T-cell (primary cell): ENCODE measurements at places on chromosomes 7 and 10. TPM values are rescaled to one million over a fixed set of nuclear protein-coding genes. Genes with fewer than 3 reads are reported as not detected.

GRCh38 chr10:62045765-62046521 lies 144.4 kb downstream of the ARID5B start:
- DNase-seq: no peak

GRCh38 chr7:102912742-102913141 lies at the start of gene LRRC17:
Gene LRRC17, plus strand, starts transcription at chr7:102913000. Its CDS starts 20,914 bp downstream, at chr7:102933914.
- no peak for DNase-seq

- peak; percentile 59 for DNase-seq
Observed at GRCh38 chr10:49407552-49408137, 11.8 kb upstream of the DRGX start.

GRCh38 chr10:43866712-43867111 lies 218.0 kb upstream of the ZNF32 start:
- DNase-seq: no peak

DNA sequence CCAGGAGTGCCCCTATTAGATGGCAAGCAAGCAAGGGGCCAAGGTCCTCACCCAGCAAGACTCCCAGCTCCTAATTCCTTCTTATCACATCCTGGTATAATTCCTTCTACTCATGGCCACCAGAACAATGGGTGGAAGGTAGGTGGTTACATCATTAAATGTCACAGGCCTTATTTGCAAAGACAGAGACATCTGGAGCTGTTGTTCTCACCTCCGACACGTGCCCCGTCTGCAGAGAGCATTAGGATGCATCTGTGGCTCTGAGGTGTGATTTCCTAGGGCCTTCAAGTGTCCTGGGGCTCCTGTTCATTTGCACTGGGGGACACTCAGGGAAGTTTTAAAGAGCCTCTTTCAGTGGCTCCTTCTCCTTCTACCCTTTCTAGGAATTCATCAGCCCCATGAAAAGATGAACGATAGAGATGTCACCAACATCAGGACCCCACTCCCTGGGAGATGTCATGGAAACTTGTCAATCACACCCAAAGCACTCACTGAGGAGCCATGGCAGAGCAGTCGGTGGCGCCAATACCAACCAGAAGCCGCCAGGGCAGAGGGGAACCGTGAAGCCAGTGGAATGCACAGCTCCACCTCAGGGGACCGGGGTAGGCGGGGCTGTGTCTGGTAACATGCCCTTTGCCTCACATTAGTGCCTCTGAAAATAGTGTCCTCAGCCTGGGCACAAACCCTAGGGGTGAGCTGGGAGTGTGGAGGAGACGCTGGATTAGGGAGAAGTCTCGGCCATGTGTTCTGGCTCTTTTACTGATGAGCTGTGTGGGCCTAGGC lies 2.9 kb upstream of the ATP6V0E2 start:
- no peak for DNase-seq

DNA sequence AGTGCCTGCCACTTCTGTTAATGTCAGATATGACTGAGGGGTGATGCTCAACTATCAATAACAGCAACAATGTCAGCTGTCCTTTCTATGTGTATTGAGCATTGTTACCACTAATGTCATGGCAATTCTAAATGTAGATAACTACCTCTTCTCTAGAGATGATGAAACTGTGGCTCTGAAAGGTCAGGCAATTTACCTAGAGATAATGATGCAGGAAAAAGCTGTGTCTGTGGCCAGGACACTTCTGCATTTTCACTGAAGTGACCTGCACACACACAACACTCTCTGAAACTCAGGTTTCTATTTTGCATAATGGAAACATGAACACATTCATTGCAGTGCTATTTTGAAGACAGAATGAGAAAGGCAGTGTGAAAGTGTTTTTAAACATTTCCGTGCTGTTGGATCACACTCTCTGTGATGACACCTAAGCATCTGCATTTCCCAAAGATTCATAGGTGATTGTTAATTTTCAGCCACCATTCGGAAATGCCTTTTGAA lies 148.2 kb downstream of the KCND2 start:
- no peak for DNase-seq

DNA sequence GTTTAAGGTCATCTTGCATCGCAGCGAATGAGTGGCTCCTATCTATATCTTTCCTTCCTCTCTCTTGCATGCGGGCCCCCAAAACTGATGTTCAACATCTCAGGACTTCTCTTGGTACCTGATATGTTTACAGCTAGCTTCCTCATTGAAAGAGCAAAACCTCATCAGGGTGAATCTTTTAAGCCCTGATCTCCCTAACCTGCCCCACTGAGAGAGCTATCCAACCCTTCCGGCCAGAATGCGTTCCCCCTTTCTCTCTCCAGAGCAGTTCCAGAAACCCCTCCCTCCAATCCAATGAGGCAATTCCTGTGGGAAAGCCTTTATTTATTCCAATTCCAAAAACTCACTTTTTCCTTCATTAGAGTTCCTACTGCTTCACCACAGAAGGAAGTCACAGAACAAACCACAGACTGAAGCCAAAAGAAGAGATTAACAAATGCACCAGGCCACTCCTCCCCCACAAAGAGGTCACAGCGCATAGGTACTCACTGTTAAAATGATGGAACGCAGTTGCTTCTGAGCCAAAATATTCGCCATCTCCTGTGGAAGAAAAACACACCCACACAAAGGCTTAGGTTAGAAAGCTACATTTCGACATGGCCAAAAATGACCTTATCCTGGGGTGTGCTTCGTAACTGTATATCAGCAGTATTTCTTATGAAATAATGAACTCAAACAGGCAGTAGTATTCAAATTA lies 232.4 kb downstream of the ELMO1 start:
- no peak for DNase-seq

- DNase-seq: no peak
Observed at GRCh38 chr10:8453587-8453986, 399.1 kb downstream of the GATA3 start.

- no peak for DNase-seq
Observed at GRCh38 chr10:22333975-22334282, 11.4 kb upstream of the SPAG6 start.

DNA sequence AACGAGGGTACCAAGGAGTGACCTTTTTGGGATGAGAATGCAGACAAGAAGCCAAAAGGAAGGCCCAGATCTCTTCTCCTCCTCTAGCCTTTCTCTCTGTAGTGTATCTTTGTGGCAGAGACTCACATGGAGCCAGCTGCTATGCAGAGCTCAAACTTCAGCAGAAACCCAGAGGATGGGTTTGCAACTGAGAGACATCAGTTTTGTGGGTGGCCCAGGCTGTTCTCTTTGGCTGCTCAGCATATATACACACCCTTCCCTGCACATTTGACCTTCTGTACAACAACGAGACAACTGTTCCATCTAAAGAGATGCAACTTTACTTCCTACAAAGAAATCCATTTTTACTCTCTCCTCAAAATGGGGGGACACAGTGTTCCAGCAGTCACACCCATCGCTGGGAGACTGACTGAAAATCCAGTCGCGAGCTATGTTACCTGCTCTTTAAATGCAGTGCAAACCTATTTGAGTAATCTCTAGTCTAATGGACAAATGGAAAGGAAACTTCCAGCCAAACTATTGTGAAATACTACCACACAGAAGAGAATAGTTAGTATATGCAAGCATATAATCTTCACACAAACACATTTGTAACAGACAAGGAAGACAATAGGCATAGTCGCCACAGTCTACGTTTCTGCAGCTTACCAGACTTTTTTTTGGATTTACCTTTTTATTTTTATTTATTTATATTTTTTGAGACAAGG lies 51.2 kb downstream of the GTF2I start:
- DNase-seq: no peak

DNA sequence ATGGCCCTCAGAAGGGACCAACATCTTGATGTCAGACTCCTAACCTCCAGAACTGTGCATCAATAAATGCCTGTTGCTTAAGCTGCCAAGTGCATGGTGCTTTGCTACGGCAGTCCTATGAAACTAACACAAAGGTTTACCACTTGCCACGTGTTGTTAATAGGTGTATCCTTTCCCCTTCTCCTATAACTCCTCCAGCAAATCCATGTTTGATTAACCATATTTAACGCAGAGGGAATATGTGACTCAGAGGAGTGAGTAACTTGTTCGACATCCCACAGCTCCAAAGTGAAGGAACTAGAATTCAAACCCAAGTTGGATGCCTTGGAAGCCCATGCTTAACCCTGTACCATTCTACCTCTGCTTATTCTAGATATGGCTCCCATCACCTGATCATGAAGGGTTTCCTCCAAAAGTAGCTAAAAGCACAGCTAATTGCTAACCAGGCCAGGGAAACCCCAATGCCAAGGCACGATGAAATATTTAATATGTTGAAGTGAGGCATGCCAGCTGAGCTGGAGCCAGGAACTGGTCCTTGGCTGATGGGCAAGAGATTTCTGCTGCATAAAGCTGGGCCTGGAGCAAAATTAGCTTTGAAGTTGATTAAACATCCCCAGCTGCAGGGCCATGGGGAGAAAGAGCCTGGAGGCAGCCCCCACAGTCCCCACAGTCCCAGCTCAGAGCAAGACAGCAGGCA lies 131.9 kb downstream of the C10orf90 start:
- no peak for DNase-seq

- no peak for DNase-seq
Observed at GRCh38 chr7:49762666-49763065, 10.8 kb upstream of the VWC2 start.

GRCh38 chr7:158415316-158415715 lies 172.3 kb downstream of the PTPRN2 start:
- DNase-seq: no peak

DNA sequence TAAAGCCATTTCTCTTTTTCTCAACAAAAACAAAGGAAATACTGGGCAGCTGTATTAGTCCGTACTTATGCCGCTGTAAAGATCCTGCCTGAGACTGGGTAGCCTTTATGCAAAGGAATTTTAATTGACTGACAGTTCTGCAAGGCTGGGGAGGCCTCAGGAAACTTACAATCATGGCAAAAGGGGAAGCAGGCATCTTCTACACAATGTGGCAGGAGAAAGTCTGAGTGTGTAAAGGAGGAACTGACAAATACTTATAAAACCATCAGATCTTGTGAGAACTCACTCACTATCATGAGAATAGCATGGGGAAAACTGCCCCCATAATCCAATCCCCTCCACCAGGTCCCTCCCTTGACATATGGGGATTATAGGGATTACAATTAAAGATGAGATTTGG lies 264.3 kb downstream of the SEMA3A start:
- DNase-seq: no peak

- DNase-seq: no peak
Observed at GRCh38 chr10:129609551-129609950, 142.5 kb downstream of the MGMT start.

GRCh38 chr10:126846959-126847358 lies 58.3 kb upstream of the DOCK1 start:
- DNase-seq: no peak

DNA sequence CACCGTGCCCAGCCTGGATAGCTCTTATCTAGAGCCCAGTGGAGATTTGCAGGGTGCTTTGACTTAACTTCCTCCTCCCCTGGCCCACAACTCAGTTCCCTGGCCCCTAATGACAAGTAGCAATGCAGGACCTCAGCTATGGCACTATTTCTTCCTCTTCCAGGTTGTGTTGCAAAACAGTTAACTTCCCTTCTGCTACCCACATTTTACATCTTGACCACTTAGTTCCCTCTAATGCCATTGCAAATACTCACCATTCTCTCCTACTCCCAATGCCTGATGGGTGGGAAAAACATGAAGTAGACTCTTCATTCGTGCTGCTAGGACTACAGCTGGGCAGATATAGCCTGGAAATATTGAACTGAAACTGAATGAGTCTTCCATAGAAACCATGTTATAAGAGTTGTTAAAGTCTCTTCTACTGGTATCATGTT lies 39.1 kb upstream of the FGL2 start:
- no peak for DNase-seq

- DNase-seq: no peak
Observed at GRCh38 chr7:111952783-111953182, 253.4 kb downstream of the DOCK4 start.

DNA sequence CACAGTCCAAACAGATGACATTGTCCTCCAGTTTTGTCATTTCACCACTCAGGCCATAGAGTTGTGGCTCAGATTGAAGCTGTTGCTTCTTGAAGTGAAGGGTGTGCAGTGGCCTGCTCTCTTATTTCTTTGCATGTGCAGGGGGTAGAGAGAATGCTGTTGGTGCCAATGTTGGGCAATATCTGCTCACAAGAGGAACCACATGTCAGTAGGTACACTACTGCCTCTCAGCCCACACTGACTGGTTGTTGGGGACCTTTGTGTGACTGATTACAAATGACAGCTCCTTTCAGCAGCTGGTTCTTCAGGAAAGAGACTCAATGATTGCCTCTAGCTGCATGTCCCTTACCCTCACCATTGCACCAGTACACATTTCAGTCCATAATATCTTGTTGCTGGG lies 21.9 kb upstream of the SFTPA1 start:
- DNase-seq: no peak

DNA sequence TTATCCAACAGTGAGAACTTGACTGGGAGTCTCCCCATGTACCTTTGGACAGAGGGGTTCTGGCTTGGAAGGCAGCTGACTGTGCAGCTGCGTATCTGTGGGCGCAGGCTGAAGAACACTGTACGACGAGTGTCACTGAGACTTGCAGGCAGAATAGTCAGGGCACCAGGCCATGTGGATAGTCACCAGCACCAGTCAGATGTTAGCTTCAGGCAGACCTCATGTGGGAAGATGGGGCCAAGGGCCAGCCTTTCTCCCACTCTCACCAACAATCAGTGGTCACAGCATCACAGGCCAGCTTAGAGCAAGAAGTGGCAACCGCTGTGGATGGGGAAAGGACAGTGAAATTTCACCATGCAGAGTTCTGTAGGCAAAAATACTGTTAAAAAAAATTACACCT lies 43.4 kb upstream of the GJD4 start:
- DNase-seq: no peak

GRCh38 chr7:42233695-42234331 lies 3.2 kb downstream of the GLI3 start:
- no peak for DNase-seq

DNA sequence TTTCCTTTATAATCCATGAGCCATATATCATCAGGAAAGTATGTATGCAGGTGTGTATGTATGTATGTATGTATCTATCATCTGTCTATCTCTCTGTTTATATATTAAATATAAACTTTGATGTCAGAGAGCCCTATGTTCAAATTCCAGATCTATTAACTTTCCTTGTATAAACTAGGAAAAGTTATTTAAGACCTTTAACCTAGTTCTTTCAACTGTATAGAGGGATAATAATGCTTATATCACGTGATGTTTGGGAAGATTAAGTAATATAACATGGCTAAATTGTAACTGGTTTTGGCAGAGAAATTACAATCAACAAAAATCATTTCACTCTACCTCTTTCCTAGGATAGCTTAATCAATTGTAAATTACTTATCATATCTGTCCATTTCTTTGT lies 628.3 kb upstream of the IGFBP3 start:
- no peak for DNase-seq

The SLC16A9 gene
- 0.20 TPM for total RNA-seq

The NODAL gene
- not detected for total RNA-seq

The CFAP70 gene
- total RNA-seq: 3.4 TPM

The CPED1 gene
- 0.73 TPM for total RNA-seq

The CFAP69 gene
- total RNA-seq: 0.30 TPM

The ITPRID1 gene
- not detected for total RNA-seq

The ASZ1 gene
- not detected for total RNA-seq

The FMC1 gene
- total RNA-seq: 9.8 TPM

The ANKRD61 gene
- total RNA-seq: not detected

The FOXI2 gene
- total RNA-seq: not detected

The OLAH gene
- total RNA-seq: not detected

The A1CF gene
- not detected for total RNA-seq
